PC-9 (cell line): ENCODE measurements at places on chromosomes 6 and 20. TPM values are rescaled to one million over a fixed set of nuclear protein-coding genes. Genes with fewer than 3 reads are reported as not detected.

LY6G6F gene
- not detected in 2 replicates for total RNA-seq

SYCP2L gene
- total RNA-seq, result 12.6 and 15.7 TPM in 2 replicates

MYCT1 gene
- not detected in 2 replicates for total RNA-seq

DNA sequence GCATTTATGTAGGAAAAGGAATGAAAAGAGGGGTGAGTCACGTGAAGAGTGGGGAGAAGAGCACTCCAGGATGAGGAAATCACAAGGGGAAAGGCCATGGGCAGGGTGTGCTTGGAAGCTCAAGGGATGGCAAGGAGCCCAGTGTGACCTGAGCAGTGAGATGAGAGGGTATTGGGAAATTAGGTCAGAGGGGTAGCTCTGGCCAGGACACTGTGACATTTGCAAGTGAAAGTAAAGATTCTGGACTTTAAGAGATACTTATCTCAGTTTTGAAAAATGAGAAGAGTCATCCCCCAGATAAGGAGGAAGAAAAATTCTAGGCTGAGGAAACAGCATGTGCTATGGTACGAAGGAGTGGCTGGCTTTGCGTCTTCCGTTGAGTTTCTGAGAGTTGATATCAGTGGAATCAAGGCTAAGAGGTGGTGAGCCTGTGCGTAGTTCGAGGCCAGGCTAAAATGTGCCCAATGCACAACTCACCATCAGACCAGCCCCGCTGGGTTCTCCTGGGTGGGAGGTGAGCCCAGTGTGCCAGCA, 79.9 kb downstream of the GCLC start:
- peaks cover 36% of the 10 kb centered on the region for H3K4me1 ChIP-seq
- no peaks in the 10 kb centered on the region for H3K36me3 ChIP-seq
- peak overlapping the region; percentile 76 for H3K27ac ChIP-seq
- DNase-seq, result peak; percentile 88
- no peak overlapping the region for H3K4me3 ChIP-seq

DNA sequence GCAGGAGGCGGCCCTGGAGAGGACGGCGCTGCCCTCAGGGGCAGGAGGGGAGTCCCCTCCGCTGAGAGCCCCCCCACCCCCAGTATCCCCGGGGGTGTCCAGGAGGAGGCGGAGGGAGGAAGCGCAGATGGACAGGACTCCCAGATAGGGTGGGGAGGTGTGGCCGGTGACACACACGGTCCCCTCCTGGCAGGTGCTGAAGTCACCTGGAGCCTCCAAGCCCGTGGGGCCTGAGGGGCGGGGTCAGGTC, 1.4 kb downstream of the STMN3 start:
- no peak overlapping the region for H3K27ac ChIP-seq
- no peaks in the 10 kb centered on the region for H3K36me3 ChIP-seq
- no peak for DNase-seq
- peak overlapping the region; percentile 42; the same call in 1 of the 2 replicates for H3K4me3 ChIP-seq
